ENCODE measurements at places on chromosomes 2 and 18.

DNA sequence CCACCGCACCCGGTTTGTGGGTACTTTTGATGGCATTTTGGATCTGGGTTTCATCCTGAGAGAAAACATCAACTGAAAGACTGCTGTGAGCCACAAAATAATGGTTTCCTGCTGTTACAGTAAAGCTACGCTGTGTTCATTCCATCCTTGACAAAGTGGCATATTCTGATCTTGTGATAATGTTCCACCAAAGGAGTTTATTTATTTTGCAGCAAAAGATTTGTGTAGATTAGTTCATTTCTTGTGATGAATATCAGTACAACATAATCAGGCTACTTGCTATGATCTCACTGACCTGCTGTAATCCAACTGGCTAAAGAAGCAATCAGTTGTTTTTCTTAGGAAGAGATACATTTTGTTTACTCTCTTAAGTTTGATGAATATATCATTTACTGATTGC lies 45.0 kb downstream of the EEF1B2 start:
- no peak for DNase-seq

GRCh38 chr2:238449909-238450417 lies 23.2 kb downstream of the ASB1 start:
- no peak for DNase-seq

GRCh38 chr2:239696559-239697207 lies 295.9 kb upstream of the HDAC4 start:
- no peak for DNase-seq

GRCh38 chr2:177385151-177385550 lies 7.4 kb upstream of the AGPS start:
- DNase-seq, result no peak

DNA sequence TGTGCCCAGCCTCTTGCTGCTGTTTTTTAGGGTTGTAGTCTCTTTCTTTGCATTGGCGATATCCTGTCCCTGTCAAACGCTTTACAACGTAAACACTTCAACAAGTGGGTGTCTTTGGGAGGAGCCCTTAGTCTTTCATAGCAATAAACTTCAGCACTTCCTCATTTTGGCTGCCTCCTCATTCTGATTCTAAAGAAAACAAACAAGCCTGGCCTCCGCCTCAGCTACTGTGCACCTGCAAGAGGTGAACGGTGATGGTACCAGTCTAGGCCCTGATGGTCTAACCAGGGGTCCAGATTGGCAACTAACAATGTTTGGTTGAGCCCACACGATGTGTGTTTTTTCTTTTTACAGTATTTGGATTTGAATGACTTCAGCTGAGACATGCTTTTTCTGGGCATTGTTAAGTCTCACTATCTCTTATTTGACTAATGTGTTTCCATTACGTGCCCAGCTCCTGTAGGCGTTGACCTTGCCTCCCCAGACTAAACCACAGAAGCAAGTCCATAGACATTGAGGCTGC lies 53.2 kb upstream of the CUL3 start:
- no peak for DNase-seq

DNA sequence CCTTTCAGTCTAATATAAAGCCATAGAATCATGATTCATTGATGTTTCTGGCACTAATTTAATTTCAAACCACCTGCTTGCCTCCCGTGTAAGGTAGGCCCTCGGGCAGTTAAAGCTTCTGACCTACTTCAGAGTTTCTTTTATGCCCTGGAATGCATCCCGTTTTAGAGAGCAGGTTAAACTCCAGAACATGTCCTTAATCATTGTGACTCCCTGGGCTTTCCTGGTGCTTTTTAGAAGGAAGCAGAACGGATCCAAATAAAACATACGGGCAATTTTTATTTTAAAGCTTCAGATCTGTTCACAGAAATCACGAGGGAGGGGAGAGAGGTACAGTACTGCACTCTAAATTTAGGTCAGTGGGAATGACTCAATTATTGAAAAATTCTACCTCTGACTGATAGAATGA lies 134.8 kb downstream of the GCA start:
- no peak for DNase-seq

DNA sequence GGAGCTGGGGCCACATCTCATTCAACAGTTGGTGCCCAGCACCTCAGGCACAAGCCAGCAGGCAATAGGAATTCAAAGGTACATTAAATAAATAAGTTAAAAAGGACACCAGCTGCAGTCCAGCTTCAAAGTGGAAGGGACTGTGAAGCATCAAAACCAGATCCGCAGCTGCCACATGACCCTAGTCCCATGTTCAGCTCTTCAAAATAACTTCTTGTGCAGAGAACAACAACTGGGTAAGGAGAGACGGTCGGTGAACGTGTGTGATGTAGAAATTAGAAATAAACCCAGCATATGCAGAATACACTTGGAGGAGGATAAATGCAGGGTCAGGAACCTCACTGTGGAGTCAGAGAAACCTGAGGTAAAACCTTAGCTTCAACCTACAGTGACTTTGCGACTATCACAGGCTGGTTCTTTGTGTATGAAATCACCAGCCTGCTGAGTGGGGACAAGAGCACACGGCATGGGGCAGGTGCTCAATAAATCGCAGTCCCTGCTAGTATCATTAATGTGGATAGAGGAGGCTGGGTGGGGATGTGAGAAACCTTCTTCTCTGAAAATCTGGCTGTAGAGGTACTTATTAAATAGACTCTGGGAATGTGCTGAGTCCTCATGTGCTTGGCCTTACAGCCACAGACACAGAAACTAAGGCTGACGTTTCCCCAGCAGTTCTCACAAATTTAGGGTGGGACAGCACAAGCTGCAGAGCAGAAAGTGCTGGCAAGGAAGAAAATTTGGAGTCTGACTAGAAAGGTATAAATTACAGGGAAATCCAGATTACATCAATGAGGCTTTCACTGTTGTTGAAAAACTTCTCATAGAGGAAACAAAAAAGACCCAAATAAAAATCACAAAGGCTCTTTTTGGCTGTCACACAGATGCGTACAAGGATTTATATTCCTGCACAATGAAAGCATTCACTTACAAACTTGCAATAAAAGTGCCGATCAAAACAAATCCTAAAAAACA lies 20.7 kb downstream of the FBXO15 start:
- no peak for DNase-seq

- DNase-seq, result no peak
Measured at GRCh38 chr18:51453594-51453993, 256.1 kb upstream of the MEX3C start.

DNA sequence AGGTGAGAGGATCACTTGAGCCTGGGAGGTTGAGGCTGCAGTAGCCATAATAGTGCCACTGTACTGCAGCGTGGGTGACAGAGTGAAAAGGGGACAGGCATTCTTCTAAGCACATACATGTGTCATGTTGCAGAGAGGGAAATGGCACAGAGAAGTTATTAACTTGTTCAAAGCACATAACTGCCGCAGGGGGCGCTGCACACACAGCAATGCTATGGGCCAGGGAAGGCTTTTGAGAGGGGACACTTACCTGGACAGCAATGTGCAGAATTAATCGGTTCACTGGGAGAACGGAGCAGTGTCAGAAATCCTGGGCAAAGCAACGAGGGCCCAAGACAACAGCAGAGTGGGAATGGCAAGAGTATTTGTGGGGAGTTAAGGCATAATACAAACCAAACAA lies 2.4 kb downstream of the SCYGR8 start:
- no peak for DNase-seq

DNA sequence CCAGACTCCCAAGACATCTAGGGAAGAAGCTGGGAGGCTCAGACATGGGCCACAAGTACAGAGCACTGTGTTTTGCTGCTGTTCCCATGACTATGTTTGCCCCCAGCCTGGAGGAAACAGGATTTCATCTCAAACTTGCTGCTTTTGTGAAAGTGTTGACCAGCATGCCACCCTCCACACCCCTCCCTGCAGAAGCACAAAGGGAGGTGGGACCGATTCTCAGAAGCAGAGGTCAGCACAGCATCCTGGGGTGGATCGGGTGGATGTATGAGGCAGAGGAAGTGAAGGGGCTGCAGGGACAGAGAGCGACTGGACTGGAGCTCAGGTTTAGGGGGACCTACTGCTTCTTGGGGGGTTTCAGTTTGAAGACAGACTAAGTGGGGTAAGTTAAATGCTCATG lies 209.2 kb downstream of the ZNF516 start:
- DNase-seq, result no peak

DNA sequence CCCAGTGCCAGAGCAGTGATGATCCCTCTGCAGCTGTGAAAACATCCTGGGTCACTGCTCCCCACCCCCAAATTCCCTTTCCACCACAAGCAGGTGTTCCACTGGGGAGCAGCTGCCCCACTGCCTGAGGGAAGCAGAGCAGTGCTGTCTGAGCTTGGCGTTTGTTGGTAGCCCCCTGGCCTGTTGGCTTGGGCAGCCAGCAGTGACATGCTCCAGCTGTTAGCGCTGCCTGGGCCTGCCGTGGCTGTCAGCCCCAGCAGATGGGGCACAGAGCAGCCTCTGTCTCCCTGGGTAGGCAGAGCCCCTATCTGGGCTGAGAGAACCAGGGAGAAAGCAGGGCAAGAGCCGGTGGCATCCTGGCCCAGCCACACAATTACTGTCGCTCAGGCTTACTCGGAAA lies 247.7 kb downstream of the GLI2 start:
- DNase-seq, result no peak

- no peak for DNase-seq
Measured at GRCh38 chr2:40129725-40130124, 322.2 kb downstream of the SLC8A1 start.

- DNase-seq, result no peak
Measured at GRCh38 chr2:180943275-180943674, 37.1 kb upstream of the UBE2E3 start.

DNA sequence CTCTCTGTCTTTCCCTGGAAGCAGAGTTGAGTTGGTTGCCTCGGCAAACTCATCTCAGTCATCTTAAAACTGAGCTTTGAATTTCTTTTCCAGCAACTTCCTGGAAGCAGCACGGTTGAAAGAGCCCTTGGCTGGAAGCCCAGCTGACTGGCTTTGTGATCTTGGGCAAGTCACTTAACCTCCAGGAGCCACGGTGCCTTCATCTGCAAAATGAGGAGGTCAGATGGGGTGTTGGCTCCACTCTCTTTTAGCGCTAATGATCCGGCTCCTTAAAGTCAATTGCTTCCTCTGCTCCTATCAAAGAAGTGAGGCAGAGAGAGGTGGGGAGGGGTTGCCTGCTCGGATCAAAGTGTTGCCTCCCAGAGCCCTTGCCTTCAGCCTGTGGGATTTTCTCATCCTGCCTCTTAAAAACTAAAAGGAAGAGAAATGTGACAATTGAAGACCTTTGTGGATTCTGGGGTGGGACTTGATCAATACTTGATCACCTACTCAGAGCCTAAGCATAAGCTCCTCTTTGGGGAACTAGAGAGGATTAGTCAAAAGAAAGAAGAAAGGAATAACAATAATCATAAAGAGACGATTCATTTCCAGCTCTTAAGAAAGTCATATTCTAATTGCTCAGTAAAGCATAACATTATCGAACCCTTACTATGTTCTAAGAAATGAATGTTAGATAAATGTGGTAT lies 86.6 kb downstream of the MYCN start:
- DNase-seq, result no peak

GRCh38 chr2:230722207-230722885 lies 9.7 kb downstream of the CAB39 start:
- no peak for DNase-seq

DNA sequence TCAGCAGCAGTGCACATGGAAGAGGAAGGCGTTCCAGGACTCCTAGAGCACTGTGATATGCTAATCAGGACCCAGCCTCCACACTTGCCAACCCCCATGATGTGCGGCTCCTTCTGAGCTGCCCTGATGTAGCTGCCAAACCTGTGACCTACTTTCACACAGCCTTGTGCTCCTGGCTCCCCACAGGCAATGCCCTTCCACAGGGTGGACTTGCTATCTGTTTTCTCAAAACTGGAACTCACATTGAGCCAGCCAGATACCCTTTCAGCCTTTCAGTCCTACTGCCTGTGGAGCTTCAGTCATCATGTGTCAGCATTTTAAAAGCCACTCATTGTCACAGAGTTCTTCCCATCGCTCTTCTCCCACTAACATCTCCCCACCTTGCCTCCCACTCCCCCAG lies 181.6 kb downstream of the AFF3 start:
- DNase-seq, result no peak

- no peak for DNase-seq
Measured at GRCh38 chr2:106065268-106065982, 128.7 kb downstream of the UXS1 start.

- no peak for DNase-seq
Measured at GRCh38 chr18:8549254-8549757, 59.9 kb upstream of the RAB12 start.

- no peak for DNase-seq
Measured at GRCh38 chr2:207891086-207891844, 121.6 kb upstream of the FZD5 start.

- no peak for DNase-seq
Measured at GRCh38 chr2:111659361-111660333, 224.3 kb downstream of the ANAPC1 start.

GRCh38 chr2:15965564-15966019 lies 25.2 kb downstream of the MYCN start:
- DNase-seq, result no peak

DNA sequence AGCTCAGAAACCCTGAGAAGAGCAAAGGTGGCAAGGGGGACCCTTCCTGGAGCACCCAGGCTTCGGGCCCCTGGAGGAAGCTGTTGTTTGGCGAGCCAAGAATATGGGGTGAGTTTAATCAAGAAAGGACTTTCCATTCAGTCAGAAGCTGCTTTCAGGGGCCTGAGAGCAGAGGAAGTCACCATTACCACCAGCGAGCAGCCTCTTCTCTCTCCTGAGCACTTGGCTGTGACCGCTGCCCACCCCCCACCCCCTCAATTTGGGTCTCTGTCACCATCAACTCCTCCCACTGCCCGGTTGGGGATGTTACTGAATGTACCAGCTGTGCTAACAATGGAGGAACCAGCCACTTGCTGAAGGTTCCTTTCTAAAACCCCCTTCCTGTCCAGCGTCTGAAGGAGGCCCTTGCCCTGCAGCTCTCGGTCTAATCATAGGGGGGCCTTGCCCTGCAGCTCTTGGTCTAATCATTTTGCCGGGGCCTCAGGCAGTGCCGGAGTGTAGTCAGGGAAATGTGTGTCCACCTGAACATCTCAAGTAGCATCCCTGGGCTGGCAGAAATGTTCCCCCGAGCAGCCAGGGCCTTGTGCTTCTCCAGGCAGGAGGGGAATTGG lies 943 bp downstream of the INPP5D start:
- no peak for DNase-seq

DNA sequence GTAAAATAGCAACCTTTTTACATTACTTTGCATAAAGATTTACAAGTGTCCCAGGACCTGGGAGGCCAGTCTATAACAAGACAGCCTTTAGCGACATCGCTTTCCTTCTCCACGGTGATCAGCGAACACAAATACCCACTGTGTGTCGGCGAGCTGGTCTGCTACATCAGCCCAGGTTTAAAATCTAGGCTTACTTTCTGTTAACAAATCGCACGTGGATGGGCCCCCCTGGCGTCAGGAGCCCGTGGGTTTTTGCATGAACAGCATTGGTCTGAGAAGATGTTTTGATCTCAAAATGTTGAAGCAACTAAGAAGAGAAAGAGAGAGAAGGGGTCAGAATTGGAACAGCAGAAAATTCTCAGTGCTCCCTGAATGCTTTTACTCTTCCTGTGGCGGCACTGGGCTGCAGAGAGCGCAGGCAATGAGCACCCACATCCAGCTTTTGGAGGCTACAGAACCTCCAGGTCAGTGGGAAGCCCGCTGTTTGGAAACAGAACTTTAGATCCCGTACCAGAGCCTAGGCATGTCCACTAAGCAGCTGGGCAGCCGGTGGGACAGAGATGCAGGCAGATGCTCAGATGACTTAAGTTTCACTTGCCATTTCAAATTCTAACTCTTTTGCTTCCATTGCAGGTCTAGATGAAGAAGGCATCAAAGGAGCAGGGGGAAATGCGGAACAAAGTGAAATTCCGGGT lies 32.9 kb downstream of the CYP27C1 start:
- no peak for DNase-seq

Data from activated gamma-delta T cell (primary cell).